ENCODE measurements at places on chromosomes 12 and 14. TPM values are rescaled to one million over a fixed set of nuclear protein-coding genes. Genes with fewer than 3 reads are reported as not detected.

DNA sequence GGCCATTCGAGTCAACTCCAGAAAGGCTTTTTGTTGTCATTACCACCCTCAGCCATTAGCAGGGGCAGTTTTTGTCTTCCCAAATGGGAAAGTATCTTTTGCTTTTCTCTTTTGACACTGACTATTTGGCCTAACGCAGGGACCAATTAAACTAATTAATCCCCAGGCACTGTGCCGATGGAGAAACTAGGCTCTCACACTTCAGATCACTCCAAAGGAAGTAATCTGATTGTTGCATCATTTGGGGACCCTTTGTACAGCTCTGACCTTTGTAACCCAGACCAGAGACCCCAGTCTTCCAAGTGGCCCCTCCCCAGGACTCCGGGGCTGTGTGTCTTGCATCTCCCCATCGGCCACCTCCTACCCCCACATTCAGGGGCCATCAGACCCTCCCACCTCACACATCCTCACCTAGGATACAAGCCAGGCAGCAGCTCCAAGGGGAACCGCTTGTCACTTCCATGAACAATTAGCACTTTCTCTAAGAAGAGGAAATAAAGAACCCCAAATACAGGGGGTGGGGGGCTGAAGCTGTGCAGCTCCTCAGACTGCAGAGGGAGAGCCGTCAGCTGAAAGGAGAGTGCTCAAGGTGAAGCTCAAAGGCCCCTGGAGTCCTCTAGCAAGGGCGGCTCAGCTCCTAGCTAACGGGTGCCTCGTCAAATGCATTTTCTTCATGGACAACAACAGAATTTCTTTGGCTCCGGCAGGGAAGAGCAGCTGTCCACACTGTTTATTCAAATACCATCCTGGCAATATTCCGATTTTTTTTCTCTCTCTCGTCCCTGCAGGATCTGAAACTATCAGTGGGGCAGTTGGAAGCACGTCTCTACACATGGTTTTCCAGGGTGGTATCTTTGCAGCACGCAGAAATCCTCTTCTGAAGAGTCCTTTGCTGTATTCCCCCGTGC lies 64.3 kb upstream of the DIO3 start:
- DNase-seq: peak; percentile 39

- no peak for DNase-seq
These were observed 63.8 kb upstream of the PLEKHG7 start for GRCh38 chr12:92639017-92639416.

GRCh38 chr12:19410629-19411185 lies 28.6 kb upstream of the AEBP2 start:
- no peak for DNase-seq

DNA sequence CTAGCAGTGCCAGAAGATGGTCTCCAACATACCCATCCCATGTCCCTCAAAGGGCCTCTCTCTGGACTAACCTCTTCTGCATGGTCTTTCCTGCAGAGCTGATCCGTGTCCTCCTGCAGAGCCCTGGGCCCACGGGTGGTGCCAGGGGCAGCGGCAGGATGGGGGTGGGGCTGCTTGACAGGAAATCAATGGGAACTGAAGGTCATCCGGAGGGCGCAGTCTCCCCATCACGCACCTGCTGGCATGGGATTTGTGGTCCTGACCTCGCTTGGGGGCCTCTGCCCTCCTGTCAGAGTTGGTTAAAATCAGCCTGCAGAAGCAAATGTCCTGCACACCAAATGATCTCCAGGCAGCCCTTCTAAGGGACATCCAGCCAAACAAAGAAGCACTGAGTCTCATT lies 110.2 kb downstream of the DPF3 start:
- no peak for DNase-seq

GRCh38 chr12:103806803-103807202 lies 34.2 kb downstream of the NT5DC3 start:
- DNase-seq: no peak

- DNase-seq: no peak
These were observed 90.8 kb downstream of the STAB2 start for GRCh38 chr12:103677905-103678304.

DNA sequence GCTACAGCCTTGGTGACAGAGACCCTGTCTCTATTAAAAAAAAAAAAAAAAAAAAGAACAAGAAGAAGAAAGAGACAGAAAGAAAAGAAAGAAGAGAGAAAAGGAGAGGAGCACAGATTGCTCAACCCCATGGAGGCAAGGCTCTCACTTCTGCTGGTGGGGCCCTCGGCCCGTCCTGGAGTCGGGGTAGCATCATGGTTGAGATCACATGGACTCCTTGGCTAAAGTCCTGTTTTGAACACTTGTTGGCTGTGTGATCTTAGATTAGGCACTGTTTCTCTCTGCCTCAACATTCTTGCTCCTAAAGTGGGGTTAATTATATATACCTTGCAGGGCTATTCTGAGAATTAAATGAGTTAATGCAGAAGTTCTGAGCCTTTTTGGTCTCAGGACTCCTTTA lies 207.7 kb downstream of the CACNA1C start:
- DNase-seq: no peak

DNA sequence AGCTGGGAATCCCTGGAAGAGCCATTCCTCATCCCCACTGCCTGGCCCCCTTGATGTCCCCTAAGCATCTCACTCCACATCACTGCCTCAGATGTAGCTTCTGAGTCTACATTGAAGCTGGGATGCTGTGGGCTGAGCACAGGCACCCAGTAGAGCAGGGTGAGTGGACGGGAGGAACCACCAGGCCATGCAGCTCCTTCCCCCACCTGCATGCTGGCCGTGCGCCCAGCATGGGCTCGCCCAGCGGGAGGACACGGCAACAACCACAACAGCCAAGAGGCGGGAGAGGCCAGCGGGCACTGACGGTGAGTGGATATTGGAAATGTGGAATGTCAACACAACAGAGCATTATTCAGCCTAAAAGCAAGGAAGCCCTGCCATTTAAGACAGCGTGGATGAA lies 310.9 kb downstream of the ADGRD1 start:
- DNase-seq: no peak

DNA sequence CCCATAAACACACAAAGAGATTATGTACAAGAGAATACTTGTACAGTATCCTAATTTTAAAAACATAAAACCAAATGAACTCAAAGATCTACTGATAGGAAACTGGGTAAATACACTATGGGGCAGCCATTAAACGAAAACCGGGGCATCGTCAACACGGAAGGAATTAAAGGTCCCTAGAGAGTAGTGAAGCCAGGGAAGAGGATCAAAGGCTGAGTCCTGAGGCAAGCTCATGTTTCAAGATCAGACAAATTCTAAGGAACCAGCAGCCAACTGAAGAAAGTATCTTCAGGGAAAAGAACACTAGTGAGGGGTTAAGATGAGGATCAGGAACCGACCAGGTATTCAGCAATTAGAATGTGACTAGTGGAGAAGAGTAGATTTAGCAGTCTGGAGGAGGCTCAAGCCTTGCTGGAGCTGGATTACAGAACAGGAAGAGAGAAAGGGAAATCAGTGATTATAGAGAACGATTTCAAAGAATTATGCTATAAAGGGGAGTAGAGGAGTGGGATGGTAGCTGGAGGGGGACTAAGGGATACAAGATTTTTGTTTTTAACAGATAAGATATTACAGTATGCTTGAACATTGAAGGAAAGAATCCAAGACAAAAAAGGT lies 23.7 kb downstream of the SEL1L start:
- no peak for DNase-seq

DNA sequence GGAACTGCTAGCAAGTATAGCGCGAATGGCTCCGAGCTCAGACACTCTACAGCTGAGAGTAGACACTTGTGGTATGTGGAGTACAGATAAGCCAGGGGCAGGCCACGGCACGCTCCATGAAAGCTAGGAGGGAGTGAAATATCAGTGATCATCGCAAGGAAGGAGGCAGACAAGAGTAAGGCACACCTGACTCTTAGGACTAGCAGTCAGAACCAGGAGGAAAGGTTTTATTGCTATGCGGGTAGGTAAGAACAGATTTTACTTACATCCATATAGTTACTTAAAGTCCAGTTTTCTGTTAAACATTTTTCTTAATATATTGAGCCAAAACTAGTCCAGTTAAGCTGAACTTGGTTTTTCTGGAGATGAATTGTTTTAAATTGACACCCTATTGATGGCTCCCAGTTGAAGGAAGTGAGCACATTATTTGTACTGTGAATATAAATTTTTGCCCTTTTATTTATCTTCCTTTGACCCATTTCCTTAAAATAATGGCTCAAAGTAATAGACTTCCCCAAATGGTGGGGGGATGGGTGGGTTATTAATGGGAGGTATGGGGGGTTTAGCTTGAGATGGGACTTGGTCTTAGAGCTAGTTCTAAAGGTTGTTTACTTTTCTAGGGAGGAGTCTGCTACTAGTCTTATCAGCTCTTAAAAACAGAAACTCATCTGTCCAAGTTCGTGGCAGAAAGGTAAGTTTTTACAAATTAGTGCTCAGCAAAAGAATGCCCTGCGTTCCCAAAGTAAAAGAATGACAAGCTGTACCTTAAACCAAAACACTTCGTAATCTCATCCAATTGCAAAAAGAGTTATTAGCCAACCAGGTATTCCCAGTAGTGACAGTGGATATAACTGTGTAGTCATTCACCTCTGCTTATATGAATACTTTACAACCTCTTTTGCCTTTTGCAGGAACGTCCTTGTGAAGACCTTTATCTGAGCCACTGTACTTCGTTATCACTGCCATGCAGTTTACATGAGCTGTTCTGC lies 5.8 kb downstream of the HNRNPA1 start:
- DNase-seq: no peak

KRT73 gene
- total RNA-seq: not detected

TCL1B gene
- not detected for total RNA-seq

ATP2A2 gene
- 131 TPM for total RNA-seq

PKP2 gene
- 25.9 TPM for total RNA-seq

TPPP2 gene
- total RNA-seq: 0.49 TPM

Measured in sciatic nerve (tissue), 2 donors.